Activated CD4-positive, alpha-beta T cell treated with anti-CD3 and anti-CD28 coated beads, Interleukin-10, Interleukin-2, amounts not matched to agents 100 ng/mL and 50 ng/mL, durations not matched to agents 16 hours and 8 hours (primary cell): ENCODE measurements at places on chromosomes 2 and 18.

DNA sequence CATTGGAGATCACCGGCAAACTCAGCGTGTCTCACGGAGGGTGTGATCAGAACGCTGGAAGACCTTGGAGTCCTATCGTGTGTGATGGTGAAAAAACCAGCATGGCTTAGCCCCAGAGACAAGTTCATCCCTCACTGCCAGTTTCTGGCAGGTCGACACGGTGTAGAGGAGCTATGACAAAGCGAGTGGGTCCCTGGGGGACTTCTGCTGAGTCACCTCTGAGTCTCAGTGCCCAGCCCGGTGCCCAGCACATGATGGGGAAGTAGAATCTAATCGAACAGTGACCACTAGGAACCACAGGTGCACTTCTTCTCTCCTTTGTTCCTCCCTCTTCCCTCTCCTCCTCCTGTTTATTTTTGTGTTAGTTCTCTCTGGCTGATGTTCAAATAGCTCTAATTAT, 45.9 kb upstream of the KCNF1 start:
- no peak for DNase-seq

- no peak for DNase-seq
These were observed 233.4 kb upstream of the COPS8 start for GRCh38 chr2:236852100-236852976.

GRCh38 chr2:133836691-133837345, 268.6 kb upstream of the NCKAP5 start:
- DNase-seq, result no peak

DNA sequence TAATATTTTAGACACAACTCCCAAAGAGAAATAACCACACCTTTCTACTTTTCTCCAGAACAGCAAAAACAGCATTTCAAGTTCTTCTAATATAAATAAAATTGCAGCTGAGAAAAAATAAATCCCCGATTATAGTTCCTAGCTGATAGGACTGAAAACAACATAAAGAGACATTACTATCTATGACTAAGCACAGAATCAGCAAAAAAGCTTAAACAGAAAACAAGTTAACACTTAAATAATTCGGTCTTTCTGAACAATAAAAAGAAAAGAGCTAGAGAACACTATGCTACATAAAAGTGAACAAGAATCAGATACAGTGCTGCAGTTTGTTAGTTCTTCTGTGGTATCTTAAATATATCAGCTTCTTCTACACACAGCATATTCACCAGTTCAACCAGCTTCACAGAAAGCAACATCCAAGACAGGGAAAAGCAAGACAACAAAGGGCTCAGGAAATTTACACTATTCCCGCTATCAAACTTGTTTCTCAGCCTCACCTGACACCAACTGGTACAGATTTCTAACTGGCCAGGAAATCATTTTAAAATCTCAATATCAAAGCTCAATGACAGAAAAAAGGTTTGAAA, 28.6 kb downstream of the FEZ2 start:
- DNase-seq, result no peak

GRCh38 chr2:4219101-4219500, 515.7 kb downstream of the DCDC2C start:
- no peak for DNase-seq

- DNase-seq, result peak; percentile 66
These were observed 199.0 kb downstream of the LPIN1 start for GRCh38 chr2:11945139-11946126.

- no peak for DNase-seq
These were observed 283.2 kb downstream of the SOX11 start for GRCh38 chr2:5975401-5975800.

- DNase-seq, result no peak
These were observed 65.1 kb downstream of the ASAP2 start for GRCh38 chr2:9271691-9272090.

DNA sequence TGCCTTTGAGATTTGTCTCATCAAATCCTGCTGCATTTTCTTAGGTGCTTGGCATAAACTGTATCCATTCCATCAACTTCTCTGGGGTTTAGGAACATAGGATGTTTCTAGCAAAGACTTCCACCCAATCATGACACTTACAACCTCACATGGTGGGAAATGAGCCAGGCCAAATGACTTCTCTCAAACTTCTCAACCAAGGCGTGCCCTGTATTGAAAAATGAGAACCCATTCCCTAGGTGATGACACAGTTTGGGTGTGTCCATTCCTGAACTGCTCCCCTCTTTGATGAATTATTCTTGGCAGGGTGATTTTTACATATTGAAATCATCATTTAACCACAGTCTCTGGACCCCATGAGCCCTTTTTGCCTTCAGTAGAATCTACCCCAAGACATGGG, 161.1 kb downstream of the EN1 start:
- no peak for DNase-seq

DNA sequence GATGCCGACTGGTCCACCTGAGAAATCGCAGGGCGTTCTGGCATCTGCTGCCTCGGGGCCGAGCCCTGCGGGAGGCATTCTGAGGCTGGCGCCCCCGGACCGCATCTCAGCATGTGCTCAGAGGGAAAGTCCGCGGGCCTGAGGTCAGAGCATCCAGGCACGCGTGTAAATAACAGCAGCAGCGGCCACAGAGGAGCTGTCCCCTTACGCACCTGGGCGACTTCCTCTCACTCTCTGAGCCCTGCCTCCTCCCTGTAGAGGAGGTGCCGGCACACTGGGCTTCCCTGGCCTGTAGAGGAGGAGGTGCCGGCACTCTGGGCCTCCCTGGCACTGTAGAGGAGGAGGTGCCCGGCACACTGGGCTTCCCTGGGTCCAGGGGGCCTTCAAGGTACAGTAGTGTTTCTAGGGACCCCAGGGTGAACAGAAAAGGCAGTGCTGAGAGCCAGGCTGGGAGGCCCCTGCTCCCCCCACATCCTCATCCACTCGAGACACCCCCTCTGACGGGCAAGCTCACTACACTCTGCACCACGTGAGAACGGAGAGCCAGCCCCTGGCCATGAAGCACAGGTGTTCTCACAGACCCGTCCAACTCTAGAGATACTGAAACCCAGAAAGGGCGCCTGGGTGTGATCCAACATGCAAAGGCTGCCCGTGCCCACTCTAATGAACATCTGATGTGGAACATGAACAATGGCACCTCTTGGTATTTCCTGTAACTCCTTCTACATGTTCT, 263.5 kb downstream of the HDAC4 start:
- no peak for DNase-seq

DNA sequence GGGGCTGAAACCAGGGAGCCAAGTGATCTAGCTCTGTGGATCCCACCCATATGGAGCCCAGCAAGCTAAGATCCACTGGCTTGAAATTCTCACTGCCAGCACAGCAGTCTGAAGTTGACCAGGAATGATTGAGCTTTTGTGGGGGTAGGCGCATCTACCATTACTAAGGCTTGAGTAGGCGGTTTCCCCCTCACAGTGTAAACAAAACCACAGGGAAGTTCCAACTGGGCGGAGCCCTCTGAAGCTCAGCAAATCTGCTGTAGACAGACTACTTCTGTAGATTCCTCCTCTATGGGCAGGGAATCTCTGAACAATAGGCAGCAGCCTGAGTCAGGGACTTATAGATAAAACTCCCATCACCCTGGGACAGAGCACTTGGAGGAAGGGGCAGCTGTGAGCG, 96.7 kb downstream of the CCDC148 start:
- DNase-seq, result peak; percentile 2

DNA sequence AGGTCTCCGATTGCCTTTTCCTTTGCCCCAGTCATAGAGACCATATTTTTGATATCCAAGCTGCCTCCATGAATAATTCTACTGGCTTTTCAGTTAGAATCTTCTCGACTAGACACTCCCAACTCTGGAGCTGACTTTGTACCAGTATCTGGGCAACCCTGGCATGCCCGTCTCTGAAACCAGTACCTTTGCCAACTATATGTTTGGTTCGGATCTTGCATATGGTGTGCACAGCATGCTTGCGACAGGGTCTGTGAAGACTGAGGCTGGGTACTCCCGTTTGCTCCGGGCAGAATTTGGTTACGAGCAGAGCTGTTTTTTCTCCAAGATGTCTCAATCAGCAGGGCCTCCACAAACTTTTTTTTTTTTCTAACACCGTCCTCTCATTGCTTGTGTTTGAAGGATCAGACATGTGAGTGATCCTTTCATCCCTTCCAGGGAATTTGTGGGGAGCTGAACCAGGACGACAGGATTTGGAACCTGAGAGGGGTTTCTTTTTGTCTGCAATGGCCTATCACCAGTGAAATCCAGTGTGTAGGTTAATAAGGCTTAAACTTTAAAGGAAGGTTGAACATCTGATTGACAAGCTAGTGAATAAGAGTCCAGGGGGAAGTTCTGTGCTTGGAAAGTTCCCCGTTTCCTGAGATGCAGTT, 322.3 kb downstream of the MYCN start:
- DNase-seq, result no peak

GRCh38 chr18:24862201-24862816, 401.9 kb downstream of the HRH4 start:
- no peak for DNase-seq

- no peak for DNase-seq
These were observed 42.9 kb downstream of the CDCA7 start for GRCh38 chr2:173397539-173397938.

GRCh38 chr2:217631115-217631514, 371.7 kb downstream of the TNS1 start:
- DNase-seq, result no peak

DNA sequence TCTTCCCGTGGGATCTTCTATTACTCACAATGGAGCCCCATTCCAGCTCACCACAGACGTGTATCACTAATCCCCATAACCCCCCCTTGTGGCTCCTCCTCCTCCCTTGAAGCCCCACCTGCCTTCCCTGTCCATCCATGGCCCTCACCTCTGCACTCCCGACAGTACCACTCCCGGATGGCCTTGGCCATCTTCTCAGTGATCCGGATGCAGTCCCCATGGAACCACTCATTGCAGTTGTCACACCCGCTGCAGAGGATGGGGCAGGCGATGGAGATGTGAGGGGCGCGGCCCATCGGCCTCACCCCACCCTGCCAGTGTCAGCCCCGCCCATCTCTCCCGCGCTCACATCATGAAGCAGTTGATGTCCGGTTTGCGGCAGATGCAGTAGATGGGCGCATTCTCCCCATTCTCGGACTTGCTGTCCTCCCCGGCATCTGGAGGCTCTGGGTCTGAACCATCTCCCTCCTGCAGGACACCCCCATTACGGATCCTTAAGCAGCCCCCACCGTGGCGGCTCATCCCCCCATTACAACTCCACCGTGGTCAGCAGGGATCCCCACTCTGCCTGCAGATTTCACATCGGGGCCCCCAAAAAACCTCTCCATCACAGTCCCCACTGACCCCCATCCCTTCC, 983 bp downstream of the CXXC1 start:
- peak; percentile 55 for DNase-seq
